ENCODE measurements at places on chromosomes 6 and 20. TPM values are rescaled to one million over a fixed set of nuclear protein-coding genes. Genes with fewer than 3 reads are reported as not detected.

RPN2 gene
- total RNA-seq: 238 TPM

PEDS1 gene
- 9.2 TPM for total RNA-seq

ISM1 gene
- not detected for total RNA-seq

STX11 gene
- total RNA-seq: 13.1 TPM

CST2 gene
- not detected for total RNA-seq

GMPR gene
- 15.4 TPM for total RNA-seq

SLC22A23 gene
- 53.5 TPM for total RNA-seq

VIP gene
- total RNA-seq: 0.33 TPM

BPIFB1 gene
- not detected for total RNA-seq

GLP1R gene
- total RNA-seq: not detected

COX4I2 gene
- not detected for total RNA-seq

NT5E gene
- total RNA-seq: 72.6 TPM

LINC00237 gene
- not detected for total RNA-seq

All from dermis lymphatic vessel endothelial cell (primary cell).